ENCODE measurements at places on chromosomes 5 and 9.

DNA sequence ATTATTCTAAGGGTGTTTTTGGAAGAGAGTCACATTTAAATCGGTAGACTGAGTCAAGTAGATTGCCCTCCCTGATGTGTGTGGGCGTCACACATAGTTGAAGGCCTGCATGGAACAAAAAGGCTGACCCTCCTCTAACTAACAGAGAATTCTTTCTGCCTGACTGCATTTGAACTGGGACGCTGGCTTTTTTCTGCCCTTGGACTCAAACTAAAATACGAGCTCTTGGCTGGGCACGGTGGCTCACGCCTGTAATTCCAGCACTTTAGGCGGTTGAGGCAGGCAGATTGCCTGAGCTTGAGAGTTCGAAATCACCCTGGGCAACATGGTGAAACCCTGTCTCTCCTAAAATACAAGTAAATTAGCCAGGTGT lies 209.4 kb downstream of the MAN2A1 start:
- H3K27ac ChIP-seq: no peak overlapping the region
- no peak for DNase-seq
- no peaks in the 10 kb centered on the region for H3K36me3 ChIP-seq
- H3K27me3 ChIP-seq: no peaks in the 10 kb centered on the region

GRCh38 chr5:150266871-150267291 lies 22.7 kb downstream of the CAMK2A start:
- H3K4me3 ChIP-seq: no peak overlapping the region
- H3K27ac ChIP-seq: no peak overlapping the region
- peak; percentile 53 for DNase-seq
- no peaks in the 10 kb centered on the region for H3K27me3 ChIP-seq

DNA sequence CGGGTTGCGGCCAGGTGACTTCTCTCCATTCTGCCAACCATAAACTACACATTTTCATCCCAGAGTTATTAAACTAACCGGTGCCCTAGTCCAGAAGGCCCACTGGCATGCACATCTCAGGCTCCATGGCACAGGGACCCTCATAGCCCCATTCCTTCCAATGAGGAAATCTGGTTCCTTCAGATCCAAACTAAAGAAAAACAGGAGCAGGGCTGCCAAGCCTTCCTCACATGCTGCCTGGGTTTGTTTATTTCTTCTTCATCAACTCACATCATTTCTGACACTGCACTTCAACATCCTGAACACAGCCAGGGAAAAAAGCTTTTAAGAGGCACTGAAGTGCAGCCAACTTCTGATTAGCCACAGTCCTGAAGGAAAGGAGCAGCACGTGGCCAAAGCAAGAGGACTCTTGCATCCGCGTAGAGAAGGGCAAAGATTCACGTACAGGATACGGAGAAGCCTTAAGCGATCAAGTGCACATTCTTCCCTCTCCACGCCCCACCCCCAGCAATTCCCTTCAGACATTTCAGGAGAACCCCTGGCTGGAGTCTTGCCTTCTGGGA lies 22.5 kb downstream of the LHFPL2 start:
- no peak for DNase-seq
- H3K4me3 ChIP-seq: no peak overlapping the region
- H3K27ac ChIP-seq: no peak overlapping the region
- peaks cover 23% of the 10 kb centered on the region for H3K4me1 ChIP-seq
- peaks cover 56% of the 10 kb centered on the region for H3K36me3 ChIP-seq

- H3K4me1 ChIP-seq: no peaks in the 10 kb centered on the region
- H3K36me3 ChIP-seq: no peaks in the 10 kb centered on the region
- no peak for DNase-seq
- no peak overlapping the region for H3K4me3 ChIP-seq
- no peaks in the 10 kb centered on the region for H3K27me3 ChIP-seq
- no peak overlapping the region for H3K27ac ChIP-seq
Observed at GRCh38 chr5:96636594-96636993, 25.6 kb upstream of the CAST start.

GRCh38 chr5:173974688-173975239 lies 14.2 kb upstream of the C5orf47 start:
- no peak for DNase-seq
- no peak overlapping the region for H3K27ac ChIP-seq
- H3K27me3 ChIP-seq: no peaks in the 10 kb centered on the region
- peaks cover 8% of the 10 kb centered on the region for H3K4me1 ChIP-seq

- no peak for DNase-seq
- H3K36me3 ChIP-seq: no peaks in the 10 kb centered on the region
- H3K4me1 ChIP-seq: peaks cover 29% of the 10 kb centered on the region
- H3K27ac ChIP-seq: peak overlapping the region; percentile 40
Observed at GRCh38 chr5:5342784-5343183, 79.7 kb upstream of the ICE1 start.
